ENCODE measurements at places on chromosomes 5 and 9.

- DNase-seq = no peak
Measured at GRCh38 chr9:13732290-13732689, 452.8 kb upstream of the MPDZ start.

DNA sequence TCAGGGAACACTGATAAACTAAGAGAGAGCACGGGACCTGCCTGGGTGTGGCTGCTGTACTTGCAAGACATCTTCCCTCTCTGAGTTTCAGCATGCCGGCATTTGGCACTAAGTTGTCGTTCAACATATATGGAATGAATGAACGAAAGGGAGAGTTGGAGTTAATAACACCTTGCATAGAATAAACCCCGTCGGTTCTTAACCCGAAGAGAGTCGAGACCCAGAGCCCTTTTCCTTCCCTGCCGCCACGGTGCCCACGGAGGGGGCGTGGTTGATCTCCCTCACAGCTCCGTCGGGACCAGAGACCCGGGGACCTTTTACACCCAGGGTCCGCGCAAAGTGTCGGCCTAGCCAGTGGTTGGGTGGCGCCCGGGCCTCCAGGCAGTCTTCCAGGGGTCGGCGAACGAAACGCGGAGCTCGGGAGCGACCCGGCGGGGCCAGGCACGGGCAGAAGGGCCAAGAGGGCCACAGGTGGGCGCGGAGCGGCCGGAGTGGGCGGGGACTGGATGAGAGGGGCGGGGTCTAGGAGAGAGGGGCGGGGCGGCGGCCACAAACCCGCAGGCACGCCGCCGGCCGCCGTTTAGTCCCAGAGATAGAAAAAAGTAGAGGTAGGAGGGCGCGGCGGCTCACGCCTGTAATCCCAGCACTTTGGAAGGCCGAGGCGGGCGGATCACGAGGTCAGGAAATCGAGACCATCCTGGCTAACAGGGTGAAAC, 735 bp upstream of the RPL26L1 start:
- DNase-seq = peak; percentile 46

GRCh38 chr9:21053851-21054250, 22.4 kb upstream of the HACD4 start:
- DNase-seq = no peak

- no peak for DNase-seq
Measured at GRCh38 chr9:136275655-136276429, 28.1 kb downstream of the CCDC187 start.

- DNase-seq = no peak
Measured at GRCh38 chr5:58872670-58873273, 289.9 kb downstream of the RAB3C start.

- no peak for DNase-seq
Measured at GRCh38 chr5:180399401-180400215, 46.5 kb upstream of the GFPT2 start.

- peak; percentile 50 for DNase-seq
Measured at GRCh38 chr9:131274674-131275331, 1.5 kb downstream of the FAM78A start.

GRCh38 chr9:70607329-70607728, 192.9 kb upstream of the KLF9 start:
- no peak for DNase-seq

GRCh38 chr5:34857161-34857560, 18.2 kb downstream of the TTC23L start:
- no peak for DNase-seq

GRCh38 chr5:146797658-146798057, 80.9 kb downstream of the PPP2R2B start:
- no peak for DNase-seq

DNA sequence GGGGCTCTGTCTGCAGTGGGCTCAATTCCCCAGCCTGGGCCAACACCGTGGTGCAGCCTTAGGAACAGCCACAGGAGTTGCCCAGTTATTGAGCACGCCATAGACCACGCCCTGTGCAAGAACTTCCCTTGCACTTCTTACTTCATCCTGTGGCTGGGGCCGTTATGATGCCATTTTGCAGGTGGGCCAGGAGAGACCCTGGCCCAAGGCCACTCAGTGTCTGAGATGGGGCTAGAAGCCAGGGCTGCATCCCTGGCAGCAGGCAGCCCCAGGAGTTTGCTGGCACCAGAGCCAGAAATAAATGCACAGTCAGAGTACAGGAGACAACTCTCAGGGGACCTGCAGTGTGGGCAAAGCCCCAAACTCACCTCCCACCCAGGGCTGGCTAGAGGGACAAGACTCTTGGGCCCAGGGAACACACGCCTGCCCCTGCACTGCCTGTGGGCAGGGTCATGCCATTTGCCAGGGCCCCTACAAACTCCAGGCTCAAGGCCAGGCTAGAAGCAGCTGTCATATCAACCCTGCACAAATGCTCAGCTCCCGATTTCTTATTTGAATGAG, 6.7 kb downstream of the CORO2A start:
- no peak for DNase-seq

DNA sequence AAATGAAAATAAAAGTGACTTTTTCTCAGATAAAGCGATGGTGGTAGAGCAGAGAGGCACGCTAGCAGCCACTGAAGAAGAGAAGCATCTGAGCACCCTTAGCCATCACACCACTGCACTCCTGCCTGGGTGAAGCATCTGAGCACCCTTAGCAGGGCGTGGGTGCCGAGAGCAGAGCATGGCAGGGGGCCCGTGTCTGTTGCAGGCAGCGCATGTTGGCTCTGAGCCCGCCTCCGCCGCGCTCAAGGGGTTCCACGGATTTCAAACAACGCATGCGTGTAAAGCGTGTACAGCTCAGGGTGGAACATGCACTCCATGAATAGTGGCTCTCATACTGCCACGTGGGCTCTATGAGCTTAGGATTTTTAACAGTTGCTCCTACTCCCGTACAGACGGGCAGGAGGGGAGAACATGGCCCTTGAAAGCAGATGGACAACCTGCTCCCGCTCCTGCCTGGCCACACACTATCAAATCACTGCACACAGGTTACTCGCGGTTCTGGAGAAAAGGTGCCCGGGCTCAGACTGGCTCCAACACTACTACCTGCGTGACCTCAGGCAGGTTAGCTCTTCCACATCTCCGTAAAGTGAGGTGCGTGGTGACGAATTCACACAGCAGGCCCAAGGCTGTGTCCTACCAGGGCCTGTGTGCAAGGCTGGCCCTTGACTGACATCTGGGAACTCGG, 12.1 kb downstream of the LRRC14B start:
- no peak for DNase-seq

GRCh38 chr9:86974421-86974820, 27.1 kb upstream of the GAS1 start:
- DNase-seq = no peak

- DNase-seq = no peak
Measured at GRCh38 chr9:89400403-89401116, 82.3 kb downstream of the SECISBP2 start.

DNA sequence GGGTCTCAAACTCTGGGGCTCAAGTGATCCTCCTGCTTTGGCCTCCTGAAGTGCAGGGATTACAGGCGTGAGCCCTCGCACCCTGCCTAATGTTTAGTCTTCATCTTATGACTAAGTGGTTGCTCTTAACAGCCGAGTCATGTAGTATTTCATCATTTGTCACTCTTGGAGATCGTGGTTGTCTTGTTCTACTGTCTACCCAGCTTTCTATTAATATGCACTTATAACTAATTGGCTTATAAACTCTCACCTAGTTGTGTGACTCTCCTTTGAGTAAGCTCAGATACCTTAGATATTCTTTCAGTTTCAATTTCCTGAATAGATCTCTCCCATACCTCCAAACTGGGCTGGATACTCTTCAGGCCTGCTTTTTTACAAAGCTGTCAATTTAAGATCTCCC, 19.9 kb downstream of the SLC44A1 start:
- no peak for DNase-seq

GRCh38 chr9:73577848-73578247, 426.2 kb downstream of the ANXA1 start:
- DNase-seq = no peak

DNA sequence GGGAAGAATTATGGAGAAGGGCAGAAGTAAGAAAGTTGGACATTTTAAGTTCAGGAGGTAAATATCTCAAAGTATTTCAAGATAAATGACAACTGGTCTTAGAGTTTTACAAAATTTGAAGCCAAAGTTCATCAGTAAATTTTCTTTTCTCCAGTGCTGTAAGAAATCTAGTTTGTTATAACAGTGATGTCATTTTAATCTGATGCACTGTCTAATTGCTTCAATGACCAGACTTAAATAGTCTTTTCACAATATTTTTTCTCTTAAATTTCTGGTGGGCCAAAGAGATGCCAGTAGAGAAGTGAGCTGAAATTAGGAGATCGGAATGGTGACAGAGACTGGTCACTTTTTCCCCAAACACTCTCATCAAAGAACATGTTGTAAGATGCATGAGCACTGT, 156.5 kb upstream of the TMEM161B start:
- no peak for DNase-seq

GRCh38 chr5:152990649-152991048, 499.8 kb upstream of the GRIA1 start:
- DNase-seq = no peak

DNA sequence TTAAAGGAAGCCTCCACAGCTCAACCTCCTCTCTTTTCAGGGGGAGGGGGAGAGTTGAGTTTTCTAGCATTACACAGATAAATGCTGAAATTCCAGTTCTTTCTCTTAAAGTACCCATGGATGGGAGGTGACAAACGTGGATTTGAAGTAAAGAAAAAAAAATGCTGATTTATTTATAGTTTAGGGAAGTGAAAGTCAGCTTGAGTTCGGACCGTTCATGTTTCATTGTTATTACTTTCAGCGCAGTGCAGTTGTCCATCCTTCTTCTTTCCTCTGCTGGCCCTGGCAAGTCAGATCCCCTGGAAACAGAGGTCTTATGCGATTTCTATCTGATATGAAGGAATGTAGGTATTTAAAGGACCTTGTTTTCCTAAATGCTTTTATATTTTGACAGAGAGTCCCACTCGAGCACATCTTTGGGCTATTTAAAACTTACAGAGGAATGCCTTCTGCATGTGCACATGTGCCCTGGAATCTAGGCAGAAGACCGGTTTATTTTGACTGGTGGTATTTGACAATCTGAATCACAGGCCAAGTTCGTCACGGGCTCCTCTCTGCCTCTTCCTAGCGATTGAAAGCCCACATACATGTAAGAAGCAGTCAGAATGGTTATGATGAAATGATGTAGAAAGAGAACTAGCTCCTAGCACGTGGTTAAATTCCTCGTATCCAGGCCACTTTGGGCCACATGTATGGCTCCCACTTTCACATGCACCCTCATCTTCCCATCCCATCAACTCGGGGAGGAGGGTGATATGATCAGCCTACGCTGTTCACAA, 385.2 kb upstream of the KLF4 start:
- DNase-seq = no peak

DNA sequence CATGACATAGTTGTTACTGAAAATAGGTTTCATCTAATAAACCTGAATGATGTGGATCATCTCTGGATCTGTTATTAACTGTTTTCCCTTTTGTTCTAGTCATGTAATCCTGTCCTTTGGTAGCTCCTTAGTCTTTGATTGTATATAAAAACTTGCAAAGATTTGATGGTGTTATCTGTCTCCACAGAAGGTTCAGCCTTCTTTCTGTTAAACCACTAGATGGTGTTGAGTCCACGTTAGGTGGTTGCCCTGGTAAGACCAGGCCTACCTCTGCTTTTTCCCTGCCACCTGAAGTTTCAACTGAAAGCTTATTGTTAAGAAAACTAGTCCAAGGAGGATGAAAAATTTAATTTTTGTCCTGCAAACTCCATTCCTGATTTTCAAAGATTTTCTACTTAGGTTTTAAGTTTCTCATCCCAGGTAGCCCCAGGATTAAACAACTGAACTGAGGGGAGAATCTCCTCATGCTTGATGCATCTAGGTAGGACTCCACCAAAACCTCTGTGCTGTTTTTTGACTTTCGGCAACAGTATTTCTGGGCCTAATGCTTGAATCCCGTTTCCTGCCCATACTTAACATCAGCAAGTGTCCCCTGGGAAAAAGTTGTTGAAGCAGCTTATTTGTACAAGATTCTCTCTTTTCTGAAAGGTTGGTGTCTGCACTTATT, 68.5 kb downstream of the RICTOR start:
- DNase-seq = no peak

- DNase-seq = no peak
Measured at GRCh38 chr5:148145916-148146315, 22.4 kb upstream of the SPINK14 start.

- DNase-seq = no peak
Measured at GRCh38 chr5:57725658-57726504, 243.3 kb upstream of the ACTBL2 start.

DNA sequence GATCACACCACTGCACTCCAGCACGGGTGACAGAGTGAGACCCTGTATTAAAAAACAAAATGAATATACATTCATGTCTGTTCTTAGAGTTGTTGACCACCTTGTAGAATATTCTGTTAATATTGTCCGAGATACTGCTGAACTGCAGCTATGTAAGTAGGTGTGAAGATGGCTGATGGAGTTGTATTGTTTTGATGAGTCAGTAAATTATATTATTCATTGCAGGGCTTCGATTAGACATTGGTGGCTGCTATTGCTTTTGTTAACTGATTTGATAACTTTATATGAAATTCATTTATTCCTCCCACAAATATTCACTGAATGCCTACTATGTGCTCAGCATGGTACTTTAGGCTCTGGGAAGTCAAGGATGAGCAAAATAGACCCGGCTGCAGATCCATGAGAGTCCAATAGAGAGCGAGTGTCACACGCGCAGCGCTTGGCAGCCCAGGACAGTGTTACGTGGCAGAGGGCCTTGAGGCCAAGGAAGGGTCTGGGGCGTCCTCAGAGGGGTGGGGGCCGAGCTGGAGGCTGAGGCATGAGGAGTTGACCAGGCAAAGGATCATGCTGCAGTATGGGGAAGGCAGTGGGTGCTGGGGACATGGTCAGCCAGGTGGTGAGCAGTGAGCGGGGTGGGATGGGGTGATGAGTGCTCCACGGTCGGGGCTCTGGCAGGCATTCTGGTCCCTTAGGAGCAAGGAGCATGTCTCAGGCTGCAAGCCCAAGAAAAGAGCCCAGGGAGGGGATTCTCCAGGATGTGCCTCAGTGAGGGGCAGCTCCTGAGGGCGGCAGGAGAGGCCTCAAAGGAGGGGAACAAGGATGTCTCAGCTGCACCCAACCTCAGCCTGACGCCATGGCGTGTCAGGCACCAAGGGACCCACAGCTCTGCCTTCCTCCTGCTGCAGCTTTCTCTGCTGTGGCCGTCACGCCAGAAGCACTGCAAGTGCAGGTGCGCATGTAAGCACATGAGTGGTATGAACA, 243.5 kb downstream of the GADD45G start:
- no peak for DNase-seq

DNA sequence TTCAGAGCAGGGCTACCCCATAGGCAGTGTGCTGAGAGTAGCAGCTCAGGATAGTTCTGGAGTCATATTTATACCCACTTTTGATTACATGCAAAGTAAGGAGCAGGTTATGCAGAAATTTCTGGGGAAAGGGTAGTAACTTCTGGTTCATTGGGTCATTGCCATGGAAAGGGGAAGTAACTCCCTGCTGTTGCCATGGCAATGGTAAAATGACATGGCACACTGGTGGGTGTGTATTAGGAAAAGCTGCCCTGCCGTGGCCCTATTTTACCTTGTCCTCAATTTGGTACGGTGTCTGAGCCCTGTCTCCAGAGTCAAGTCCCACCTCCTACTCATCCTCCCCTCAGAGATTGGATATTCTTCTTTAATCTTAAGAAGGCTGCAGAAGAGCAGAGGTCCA, 526.7 kb upstream of the TYRP1 start:
- no peak for DNase-seq

GRCh38 chr5:82225525-82226172, 52.5 kb downstream of the RPS23 start:
- peak; percentile 84 for DNase-seq
